ENCODE measurements at places on chromosomes 5 and 9.
A peak's percentile ranks its signal among the peaks of the same experiment; 100 is the strongest.

DNA sequence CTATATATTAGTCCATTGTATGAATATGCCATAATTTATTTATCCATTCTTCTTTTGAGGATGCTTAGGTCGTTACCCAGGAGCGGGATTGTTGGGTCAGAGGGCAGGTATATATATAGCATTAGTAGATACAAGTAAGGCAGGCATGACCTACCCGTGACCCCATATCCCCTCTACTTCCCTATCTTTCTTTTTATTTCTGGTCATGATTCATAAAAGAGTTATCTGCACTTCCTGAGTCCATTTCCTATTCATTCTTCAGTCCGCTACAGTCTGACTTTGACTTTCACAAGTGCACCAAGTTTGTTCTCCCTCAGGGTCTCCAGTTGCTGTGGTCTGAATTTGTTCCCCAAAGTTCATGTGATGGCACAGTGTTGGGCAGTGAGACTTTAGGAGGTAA, 6.9 kb downstream of the RHOBTB3 start:
- DNase-seq = no peak

- DNase-seq = no peak
Measured at GRCh38 chr9:133067813-133068212, 6.0 kb downstream of the CEL start.

GRCh38 chr9:21967702-21968101, 26.5 kb downstream of the CDKN2A start:
- DNase-seq = no peak

GRCh38 chr5:138905541-138905940, 30.4 kb upstream of the LRRTM2 start:
- no peak for DNase-seq

DNA sequence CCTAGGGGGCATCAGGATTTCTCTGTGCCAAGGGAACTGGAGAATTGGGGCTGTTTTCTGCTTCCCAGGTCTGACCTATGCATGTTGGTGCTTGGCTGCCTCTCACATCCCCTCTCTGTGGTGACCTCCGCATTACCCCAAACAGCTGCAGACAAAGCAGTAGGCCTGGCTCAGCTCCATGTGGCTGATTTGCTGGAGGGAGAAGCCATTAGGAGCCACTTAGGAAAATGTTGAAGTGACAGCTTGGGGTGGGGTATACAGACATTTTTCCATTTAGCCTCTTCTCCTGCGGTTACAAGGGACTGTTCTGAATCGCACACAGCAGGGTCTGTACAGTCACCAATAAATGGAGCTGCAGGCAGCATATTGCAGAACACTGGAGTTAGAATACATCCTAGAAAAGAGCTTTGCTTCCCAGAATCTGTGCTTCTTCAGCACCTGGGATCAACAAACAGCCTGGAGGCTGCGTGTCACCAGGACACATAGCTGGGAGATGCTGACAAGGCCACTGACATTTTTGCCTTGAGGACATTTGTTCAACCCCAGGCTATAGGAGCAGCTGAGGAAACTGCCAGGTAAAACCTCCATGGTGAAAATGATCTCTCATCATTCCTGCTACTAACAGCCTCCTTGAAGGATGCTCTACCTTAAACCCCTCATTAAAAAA, 335.3 kb downstream of the DIRAS2 start:
- DNase-seq = no peak

- DNase-seq = no peak
Measured at GRCh38 chr9:137666955-137667670, 48.3 kb downstream of the EHMT1 start.

DNA sequence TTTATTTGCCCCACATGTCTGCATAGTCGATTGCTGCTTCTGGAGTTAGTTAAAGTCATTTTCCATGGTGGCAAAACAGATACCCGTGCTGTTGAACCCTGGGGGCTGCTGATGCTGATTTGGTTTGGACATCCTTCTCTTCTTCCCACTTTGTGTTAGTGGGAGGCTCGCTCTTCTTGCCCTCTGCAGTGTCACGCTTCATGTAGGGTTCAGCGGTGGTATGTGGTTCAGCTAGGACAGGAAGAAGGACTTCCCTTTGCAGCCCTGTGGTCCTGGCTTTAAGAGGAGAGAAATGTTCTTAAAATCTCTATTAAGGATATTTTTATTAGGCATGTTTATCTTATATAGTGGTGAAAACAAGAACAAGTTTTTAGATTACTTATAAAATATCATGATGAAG, 36.2 kb downstream of the SLC36A1 start:
- no peak for DNase-seq

DNA sequence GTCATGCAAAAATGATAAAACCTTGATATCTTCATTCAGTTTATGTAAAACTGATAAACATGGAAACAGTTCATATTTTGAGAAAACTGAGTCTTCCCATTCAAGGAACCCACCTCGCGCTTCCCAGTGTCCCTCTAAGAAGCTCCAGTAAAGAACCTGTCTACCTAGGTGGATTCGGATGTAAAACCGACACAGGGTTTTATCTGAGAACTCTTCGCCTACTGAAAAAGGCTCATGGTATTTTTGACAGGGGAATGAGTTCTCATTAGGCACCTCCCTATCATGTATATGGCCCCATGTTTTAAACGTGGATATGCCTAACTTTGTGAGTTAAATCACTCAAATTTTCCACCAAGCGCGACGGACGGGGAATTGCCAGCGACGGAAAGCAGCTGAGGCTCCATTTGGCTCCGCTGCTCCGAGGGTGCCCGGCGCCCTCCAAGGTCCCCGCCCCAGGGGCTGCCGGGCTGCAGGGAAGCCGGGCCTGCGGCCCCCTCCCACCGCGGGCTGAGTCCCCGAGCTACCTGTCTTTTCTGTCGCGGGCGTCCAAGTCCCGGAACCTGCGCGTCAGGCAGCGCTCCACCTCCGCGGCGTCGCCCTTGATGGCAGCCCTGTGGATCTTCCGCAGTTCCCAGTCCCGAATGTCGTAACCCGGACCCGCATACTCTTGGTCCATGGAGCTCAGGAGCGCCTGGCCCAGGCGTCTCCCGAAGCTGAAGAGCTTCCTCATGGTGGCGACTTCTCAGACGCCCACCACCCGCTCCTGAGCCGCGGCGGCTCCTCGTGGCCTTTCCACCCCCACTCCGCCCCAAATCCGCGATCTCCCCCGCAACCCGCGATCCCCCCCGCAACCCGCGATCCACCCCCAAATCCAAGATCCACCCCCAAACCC, 594 bp downstream of the ANKRD18A start:
- DNase-seq = peak; percentile 50

- DNase-seq = no peak
Measured at GRCh38 chr5:53987101-53987500, 323.3 kb downstream of the ARL15 start.
